ENCODE measurements at places on chromosomes 1 and 21.

- H3K27me3 ChIP-seq = no peaks in the 10 kb centered on the region
- peaks cover 14% of the 10 kb centered on the region for H3K36me3 ChIP-seq
- no peak overlapping the region for H3K4me3 ChIP-seq
- no peak overlapping the region for H3K27ac ChIP-seq
These were observed 4.6 kb downstream of the POFUT2 start for GRCh38 chr21:45283035-45283610.

- H3K27me3 ChIP-seq = no peaks in the 10 kb centered on the region
- H3K4me1 ChIP-seq = peaks cover 33% of the 10 kb centered on the region
- peak overlapping the region; percentile 95 for H3K27ac ChIP-seq
- no peaks in the 10 kb centered on the region for H3K36me3 ChIP-seq
These were observed 19.8 kb downstream of the PGLYRP3 start for GRCh38 chr1:153292740-153293479.

- peak overlapping the region; percentile 97 for H3K27ac ChIP-seq
- DNase-seq = no peak
- H3K4me1 ChIP-seq = peaks cover 15% of the 10 kb centered on the region
- H3K4me3 ChIP-seq = peak overlapping the region; percentile 99
These were observed 1.4 kb downstream of the STXBP3 start for GRCh38 chr1:108747898-108748297.

DNA sequence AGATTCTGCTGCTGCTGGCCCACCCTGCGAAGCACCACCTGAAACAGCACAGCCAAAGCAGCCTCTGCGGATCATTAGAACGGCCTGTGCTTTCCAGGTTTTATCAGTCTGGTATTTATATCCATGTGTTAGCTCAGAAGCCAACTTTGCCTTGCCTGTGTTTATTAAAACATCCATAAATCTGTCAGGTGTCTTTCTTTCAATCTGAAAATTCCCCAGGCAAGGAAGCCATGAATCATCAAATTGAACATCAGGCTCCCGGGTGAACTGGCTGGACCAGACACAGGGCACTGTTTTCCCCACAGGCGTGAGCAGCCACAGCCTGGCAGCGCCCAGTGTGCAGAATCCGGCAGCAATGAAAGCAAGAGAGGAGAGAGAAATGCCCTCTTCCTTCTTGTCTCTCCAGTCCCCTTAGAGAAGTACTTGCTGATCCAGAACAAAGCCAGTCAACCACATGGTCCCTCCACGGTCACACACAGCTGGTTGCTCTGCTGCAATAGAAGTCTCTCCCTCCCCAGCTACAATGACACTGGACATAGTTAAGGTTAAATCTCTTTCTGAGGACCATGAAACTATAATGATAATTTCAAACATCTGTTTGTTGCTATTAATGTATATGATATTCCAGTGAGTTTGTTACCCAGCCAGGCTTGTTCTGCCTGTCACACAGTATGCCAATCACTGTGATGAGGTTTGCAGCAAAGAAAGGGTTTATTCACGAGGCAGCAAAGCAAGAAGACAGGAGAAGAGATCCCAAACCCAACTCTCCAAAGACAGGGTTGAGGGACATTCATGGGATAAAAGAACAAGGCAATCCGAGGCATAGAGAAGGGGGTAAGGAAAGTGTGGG, 212.1 kb upstream of the FMN2 start:
- no peaks in the 10 kb centered on the region for H3K27me3 ChIP-seq
- H3K36me3 ChIP-seq = no peaks in the 10 kb centered on the region
- no peak overlapping the region for H3K4me3 ChIP-seq
- H3K4me1 ChIP-seq = peaks cover 4% of the 10 kb centered on the region
- DNase-seq = no peak

DNA sequence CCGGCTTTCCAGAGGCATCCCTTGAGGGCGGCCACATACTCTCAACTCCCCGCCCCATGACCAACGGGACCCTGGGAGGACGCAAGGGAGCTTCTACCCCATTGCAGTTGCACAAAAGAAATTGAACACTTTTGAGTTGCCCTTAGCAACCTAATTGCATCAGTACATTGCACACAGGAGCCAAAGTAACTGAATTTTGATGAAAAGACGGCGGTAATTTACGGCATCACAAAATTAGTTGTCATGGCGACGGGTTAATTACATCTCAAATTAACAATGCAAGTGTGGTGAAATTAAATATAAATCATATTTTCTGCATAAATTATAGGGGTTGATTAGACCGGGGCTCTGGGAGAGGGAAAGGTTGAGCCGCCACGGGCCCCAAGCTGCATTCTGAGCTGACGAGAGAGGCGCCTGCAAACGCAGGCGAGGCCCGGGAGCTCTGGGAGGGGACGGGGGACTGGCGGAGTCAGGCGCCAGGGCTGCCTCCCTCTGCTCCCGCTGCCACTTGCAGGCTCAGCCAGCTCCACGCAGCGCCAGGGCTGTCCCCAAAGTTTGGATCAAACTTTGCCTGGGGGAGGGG, 61.4 kb downstream of the CASZ1 start:
- no peaks in the 10 kb centered on the region for H3K36me3 ChIP-seq
- no peak overlapping the region for H3K27ac ChIP-seq
- peaks cover 17% of the 10 kb centered on the region for H3K4me1 ChIP-seq
- H3K27me3 ChIP-seq = no peaks in the 10 kb centered on the region
- H3K4me3 ChIP-seq = no peak overlapping the region
- DNase-seq = no peak

GRCh38 chr1:156553860-156554485, 18.4 kb downstream of the IQGAP3 start:
- no peak overlapping the region for H3K27ac ChIP-seq
- no peaks in the 10 kb centered on the region for H3K4me1 ChIP-seq
- H3K27me3 ChIP-seq = no peaks in the 10 kb centered on the region
- no peak for DNase-seq
- H3K4me3 ChIP-seq = no peak overlapping the region

DNA sequence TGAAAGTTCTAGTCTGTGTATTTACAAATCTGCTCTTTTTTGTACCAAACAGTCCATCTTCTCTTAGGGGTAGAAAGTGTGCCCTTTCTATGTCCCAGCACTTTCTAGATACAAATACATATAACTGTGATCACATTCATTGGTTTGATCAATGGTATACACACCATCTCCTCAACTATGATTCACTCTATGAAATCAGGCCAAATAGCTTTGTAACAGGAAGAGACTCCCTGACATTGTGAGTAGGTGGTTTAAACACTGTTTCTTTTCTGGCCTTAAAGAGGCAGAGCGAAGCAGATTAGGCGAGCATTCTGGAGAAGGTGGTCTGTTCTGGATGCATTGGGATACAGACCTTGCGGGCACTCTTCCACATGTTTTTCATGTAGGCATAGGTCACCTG, 39.3 kb upstream of the EXOSC10 start:
- H3K4me3 ChIP-seq = no peak overlapping the region
- no peaks in the 10 kb centered on the region for H3K36me3 ChIP-seq
- no peaks in the 10 kb centered on the region for H3K27me3 ChIP-seq
- peak overlapping the region; percentile 21 for H3K27ac ChIP-seq
- H3K4me1 ChIP-seq = peaks cover 4% of the 10 kb centered on the region
- no peak for DNase-seq

GRCh38 chr1:7672864-7673263, 98.2 kb upstream of the VAMP3 start:
- no peaks in the 10 kb centered on the region for H3K36me3 ChIP-seq
- peaks cover 6% of the 10 kb centered on the region for H3K4me1 ChIP-seq
- no peak overlapping the region for H3K27ac ChIP-seq

DNA sequence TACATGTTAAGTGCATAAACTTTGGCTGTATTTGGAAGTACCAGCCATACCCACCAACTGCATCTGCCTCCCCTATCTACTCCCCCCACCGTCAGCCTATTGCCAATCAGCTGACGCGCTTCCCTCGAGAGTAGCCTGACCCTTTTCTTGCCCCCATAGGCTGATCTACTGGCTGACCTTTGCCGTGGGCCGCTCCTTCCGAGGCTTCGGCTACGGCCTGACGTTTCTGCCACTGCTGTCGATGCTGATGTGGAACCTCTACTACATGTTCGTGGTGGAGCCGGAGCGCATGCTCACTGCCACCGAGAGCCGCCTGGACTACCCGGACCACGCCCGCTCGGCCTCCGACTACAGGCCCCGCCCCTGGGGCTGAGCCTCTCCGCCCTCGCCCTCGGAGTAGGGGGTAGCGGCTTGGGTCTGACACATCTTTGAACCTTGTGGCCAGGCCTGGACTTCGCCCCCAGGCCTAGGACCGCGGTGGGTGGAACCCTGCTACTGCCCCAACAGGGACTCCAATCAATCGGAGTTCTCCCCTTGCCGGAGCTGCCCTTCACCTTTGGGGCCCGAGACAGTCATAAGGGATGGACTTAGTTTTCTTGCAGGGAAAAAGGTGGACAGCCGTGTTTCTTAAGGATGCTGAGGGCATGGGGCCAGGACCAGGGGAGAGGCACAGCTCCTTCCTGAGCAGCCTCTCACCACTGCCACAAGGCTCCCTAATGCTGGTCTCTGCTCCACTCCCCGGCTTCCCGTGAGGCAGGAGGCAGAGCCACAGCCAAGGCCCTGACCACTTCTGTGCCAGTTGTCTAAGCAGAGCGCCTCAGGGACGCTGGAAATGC, 4.0 kb downstream of the GLMP start:
- H3K27me3 ChIP-seq = no peaks in the 10 kb centered on the region
- H3K36me3 ChIP-seq = peaks cover 72% of the 10 kb centered on the region
- H3K27ac ChIP-seq = peak overlapping the region; percentile 73
- peak overlapping the region; percentile 63 for H3K4me3 ChIP-seq
- DNase-seq = no peak

GRCh38 chr1:2157856-2158255, 36.7 kb downstream of the FAAP20 start:
- H3K4me3 ChIP-seq = no peak overlapping the region
- DNase-seq = no peak
- H3K36me3 ChIP-seq = no peaks in the 10 kb centered on the region
- peaks cover 4% of the 10 kb centered on the region for H3K4me1 ChIP-seq
- H3K27me3 ChIP-seq = no peaks in the 10 kb centered on the region
- no peak overlapping the region for H3K27ac ChIP-seq
